ENCODE measurements at places on chromosomes 11 and 22.
A peak's percentile ranks its signal among the peaks of the same experiment; 100 is the strongest.

GRCh38 chr11:65563601-65564000, 5.4 kb upstream of the LTBP3 start:
- no peak for DNase-seq

GRCh38 chr11:60863550-60864521, 3.5 kb upstream of the ZP1 start:
- no peak for DNase-seq

GRCh38 chr11:101445761-101446160, 138.0 kb downstream of the TRPC6 start:
- DNase-seq: no peak

- DNase-seq: no peak
Measured at GRCh38 chr11:118915941-118916841, 9.5 kb downstream of the BCL9L start.

DNA sequence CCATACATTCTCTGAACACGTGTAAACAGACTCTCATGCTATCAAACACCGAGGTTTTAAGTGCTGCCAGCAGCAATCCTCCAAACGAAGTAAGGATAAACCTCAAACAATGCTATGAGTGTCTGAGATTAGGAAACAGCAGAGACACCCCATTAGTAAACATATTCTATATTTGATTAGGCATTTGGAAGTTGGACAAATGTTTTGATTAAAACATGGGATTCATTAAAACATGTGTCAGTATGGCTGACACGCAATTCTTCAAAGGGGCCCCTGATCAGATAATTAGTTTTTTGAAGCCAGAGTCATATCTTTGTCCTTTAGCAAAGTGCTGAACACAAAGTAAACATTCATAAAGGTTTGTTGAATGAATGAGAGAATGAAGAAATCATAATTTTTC, 33.2 kb upstream of the BLID start:
- no peak for DNase-seq

- no peak for DNase-seq
Measured at GRCh38 chr11:91421641-91422040, 803.0 kb upstream of the FAT3 start.

GRCh38 chr11:128589998-128590397, 2.6 kb upstream of the ETS1 start:
- no peak for DNase-seq

GRCh38 chr11:70688142-70688541, 289.8 kb downstream of the CTTN start:
- no peak for DNase-seq

- DNase-seq: no peak
Measured at GRCh38 chr11:72013765-72014711, 15.3 kb downstream of the IL18BP start.

DNA sequence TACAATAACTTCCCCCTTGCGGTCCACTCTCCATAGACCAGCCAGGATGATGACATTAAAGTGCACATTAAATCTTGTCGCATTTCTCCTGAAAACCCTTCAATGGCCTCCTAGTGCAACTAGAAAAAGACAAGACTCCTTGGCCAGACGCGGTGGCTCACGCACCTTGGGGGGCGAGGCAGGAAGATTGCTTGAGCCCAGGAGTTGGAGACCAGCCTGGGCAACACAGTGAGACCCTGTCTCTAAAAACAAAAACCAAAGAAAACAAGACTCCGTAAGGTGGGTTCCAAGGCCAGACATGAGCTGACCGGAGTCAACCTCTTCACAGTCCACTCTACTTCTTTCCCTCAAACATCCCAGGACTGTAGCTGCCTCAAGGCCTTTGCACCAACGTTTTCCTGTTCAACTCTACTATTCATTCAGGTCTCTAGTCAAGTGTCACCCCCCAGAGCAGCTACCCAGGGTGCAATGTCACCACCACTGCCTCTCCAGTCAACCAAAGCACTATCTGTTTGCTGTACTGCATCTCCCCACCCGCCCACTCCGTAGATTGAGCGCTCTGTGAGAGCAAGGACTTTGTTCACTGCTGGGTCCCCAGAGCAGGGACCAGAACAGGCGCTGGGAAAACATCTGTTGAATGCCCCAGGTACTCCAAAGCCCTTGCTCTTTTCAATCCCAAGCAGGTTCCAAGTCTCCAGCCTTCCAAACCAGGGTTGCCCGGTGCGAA, 739 bp downstream of the ZMAT5 start:
- no peak for DNase-seq

DNA sequence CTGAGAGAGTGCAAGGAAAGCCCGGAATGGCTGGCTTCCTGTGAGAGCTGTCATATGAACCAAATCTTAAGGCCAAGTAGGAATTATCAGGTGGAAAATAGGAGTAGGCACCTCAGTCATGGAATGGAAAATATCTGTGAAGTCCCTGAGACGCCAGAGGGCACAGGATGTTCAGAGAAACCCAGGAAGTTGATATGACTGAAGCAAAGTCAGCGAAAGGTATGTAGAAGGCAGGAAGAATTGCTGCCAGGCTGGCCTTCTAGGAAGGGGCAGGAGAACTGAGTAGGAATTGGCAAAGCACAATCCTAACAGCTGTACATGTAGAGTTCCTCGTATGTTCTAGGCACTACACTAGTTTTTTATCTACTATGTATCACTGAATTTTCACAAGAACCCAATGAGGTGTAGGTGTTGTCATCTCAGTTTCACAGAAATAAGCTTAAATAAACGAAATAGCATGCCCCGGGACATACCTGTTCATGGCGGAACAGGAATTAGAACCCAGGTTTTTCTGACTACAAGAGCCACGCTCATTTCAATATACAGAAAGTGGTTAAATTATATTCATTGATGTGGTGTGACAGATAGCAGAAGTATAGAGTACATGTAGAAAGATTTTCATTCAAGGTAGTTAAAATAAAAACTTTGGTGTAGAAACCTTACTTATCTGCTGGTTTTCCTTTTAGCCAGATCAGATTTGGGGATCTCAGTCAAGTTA, 17.0 kb downstream of the HMGXB4 start:
- DNase-seq: no peak

GRCh38 chr11:59770319-59770718, 15.1 kb downstream of the STX3 start:
- DNase-seq: no peak

DNA sequence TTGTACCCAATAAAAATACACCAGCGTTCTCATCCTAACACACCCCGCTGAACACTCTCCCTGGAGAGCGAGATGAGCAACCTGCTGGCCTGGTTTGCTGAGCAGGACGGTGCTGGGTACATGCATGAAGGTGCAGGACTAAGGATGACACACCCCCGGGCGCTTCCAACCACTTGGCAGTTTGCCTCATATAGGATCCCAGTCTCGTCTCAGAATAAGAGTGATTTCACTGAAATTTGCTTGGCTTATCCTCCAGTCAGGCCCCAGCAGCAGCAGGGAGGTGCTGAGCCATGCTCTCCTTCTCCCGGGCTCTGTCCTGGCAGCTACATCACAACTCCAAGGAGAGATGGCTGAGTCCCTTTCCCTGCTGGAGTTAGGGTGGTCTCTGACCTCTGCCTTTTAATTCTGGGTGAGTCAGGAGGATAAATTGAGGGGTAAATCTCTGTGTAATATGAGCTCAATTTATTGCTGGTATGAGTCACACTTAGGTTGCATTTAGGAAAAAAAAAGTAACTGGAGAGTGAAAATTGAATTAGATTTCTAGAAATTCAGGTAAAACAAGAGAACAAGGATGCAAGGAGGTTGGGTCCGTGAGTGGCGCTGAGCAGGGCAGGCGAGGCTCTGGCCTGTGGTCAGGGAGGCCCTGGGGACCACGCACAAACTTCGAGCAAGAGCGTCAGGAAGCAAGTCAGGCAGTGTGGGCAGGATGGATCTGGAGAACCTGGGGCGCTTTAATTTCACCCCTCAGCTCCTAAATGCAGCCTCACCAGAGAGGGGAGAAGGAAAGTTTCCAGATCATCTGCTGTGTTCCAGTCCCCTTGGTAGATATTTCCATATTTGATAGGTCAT, 974.0 kb downstream of the TBC1D22A start:
- no peak for DNase-seq

- DNase-seq: no peak
Measured at GRCh38 chr11:33377412-33378370, 120.5 kb downstream of the HIPK3 start.

DNA sequence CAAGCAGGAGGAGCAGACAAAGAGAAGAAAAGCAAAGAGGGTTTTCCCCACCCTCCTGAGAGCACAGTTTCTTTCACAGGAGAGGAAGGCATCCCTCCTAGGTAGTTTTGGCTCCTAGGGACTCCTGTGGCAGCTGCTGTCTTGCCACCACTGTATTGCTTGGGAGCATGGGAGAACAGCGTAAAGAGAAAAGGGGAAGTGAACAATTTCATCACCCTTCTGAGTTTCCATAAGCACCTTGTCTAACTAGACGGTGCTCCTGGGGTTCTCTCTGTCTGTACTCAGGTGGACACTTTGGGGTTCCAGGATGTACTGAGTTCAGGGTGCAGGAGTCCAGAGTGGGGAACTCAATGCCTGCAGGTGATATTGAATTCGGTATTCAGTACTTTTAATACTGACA, 1430.5 kb downstream of the TBC1D22A start:
- no peak for DNase-seq

GRCh38 chr11:47411884-47412746, 3.7 kb downstream of the SLC39A13 start:
- DNase-seq: peak; percentile 66

GRCh38 chr11:36243641-36244040, 45.6 kb downstream of the COMMD9 start:
- DNase-seq: no peak

DNA sequence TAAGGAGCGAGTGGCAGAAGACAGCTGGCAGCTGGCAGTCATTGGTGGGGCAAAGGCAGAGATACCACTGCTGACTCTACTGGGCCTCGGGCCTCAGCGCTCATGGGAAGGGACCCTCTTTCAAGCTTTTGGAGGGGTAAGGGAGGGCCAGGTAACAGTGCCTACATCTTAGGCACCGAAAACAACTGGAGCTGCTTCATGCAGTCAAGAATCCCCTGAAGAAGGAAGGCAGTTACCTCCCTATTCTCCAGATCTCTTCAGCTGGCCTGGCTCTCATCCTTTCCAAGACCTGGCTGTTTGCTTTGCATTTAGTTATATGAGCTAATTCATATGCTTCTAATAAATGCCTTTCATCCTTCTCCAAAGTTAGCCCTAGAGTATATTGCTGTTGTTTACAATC, 15.8 kb upstream of the ZNF74 start:
- no peak for DNase-seq

- DNase-seq: peak; percentile 51
Measured at GRCh38 chr11:14327116-14327515, 31.9 kb downstream of the RRAS2 start.

DNA sequence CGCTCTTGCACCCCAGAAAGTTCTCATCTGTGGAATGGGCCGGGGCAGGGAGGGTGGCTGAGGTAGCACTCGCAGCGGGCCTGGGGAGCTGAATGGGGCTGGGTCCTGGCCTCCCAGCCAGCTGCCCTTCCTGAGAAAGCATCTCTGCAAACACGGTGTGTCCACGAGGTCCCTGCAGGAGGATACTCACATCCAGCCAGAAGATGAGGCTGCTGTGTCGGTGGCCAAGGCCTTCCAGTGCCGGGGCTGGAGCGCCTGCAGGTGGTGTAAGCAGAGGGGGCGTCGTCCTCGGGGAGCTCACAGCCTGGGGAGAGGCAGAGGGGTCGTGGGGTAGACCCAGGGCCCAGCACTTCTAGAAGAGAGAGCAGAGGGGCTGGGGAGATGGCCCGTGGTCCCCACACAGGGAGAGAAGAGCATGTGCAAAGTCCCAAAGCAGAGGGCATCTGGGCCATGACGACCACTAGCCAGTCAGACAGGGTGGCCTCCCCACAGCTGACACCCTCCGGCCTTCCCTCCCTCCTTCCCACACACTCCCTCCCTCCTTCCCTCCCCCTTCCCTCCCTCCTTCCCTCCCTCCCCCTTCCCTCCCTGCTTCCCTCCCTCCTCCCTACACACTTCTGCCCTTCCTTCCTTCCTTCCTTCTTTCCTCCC, 97.9 kb downstream of the WNT7B start:
- DNase-seq: no peak

DNA sequence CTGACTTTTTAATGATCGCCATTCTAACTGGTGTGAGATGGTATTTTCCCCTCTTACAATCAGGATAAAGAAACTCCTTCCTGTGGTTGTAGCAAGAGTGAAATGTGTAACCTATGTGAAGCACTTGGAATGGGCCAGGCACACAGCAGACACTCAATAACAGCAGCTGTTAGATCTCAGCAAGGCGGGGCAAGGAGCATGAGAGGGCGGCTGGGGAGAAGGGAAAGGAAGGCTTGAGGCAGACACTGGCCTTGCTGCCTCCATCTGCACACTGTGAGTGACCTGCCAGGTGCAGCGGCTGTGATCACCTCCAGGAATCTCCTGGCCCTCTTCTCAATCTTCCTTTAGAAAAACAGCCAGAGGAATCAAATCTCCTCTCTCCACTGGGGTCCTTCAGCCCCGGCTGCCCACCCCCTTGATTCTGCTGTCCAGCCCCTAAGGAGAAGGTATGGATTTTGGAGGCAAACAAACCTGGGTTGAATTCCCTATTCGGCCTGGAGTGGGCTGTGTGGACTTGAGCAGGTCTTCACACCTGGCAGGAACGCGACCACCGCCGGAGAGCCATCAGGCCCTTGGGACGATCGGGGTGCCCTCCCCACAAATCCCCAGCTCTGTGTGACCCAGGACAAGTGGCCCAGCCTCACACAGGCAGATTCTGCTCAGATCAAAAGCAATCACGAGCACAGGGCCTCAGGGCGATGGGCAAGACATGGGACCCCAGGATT, 49.0 kb downstream of the RPUSD4 start:
- DNase-seq: no peak

DNA sequence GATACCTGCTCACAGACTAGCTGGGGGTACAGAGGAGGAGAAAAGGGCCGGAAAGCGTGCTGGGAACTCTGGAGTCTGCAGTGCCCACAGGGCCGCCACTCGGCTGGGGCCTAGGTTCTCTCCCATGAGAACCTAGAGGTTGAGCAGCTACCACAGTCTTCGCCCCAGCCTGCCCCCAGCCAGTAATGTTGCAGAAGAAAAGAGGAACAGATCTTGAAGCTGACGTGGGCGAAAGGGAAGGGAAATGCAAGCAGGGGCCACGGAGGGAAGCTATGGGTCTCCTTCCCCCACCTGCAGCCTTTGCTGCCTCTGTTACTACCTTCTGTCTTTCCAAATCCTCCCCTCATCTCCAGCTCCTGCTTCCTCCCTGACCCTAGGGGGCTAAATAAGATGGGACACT, 28.8 kb upstream of the P2RY2 start:
- peak; percentile 91 for DNase-seq

DNA sequence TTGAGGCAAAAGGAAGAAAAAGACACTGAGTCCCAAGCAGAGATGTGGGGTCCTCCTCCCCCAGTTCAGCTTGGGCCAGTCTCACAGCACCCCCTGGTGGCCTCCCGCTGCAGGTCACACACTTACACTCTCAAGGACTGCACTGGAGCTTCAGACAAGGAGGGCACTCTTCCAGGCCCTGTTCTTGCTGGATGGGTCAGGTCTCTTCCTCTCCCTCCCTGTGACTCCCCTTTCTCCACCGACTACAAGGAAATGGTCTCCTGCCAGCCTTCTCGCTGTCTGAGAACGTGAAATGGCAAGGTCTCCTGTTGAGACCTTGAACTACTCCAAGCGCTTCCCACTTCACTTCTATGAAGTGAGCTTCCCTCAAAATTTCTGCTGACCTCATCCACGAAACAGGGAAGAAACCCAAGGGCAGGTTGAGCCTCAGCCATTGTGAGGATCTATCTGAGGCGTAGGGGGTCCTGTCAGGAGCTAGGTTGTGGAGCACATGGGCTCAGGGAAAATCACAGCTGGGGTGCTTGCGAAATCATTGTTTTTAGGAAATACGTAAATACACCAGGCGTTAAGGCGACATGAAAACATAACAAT, 11.2 kb upstream of the IGLL1 start:
- DNase-seq: peak; percentile 73
